ENCODE measurements at places on chromosomes 2 and 18.

DNA sequence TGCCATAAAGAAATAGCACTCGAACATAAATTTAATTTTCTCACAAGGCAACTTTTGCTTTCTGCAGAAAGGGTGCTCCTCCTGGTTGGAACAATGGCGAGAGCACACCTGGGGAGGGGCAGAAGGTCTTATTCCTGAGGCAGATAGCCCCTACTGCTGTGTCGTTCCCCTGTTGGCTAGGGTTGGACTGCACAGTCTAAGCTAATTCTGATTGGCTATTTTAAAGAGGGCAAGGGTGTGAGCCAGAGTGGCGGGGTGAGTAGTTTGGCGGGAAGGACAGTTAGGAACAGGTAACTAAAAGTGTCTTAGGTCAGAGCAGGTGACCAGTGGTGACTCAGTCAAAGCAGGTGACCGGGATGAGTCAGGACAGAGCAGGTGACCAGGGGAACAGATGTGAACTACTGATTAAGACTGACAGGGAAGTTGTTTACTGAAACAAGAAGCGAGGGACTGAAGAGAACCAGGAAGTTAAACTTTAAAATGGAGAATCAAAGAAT is 49.7 kb upstream of the AGAP1 start:
- H3K4me1 ChIP-seq = no peaks in the 10 kb centered on the region
- H3K27me3 ChIP-seq = no peaks in the 10 kb centered on the region
- no peak overlapping the region for H3K27ac ChIP-seq
- no peak overlapping the region for H3K4me3 ChIP-seq

DNA sequence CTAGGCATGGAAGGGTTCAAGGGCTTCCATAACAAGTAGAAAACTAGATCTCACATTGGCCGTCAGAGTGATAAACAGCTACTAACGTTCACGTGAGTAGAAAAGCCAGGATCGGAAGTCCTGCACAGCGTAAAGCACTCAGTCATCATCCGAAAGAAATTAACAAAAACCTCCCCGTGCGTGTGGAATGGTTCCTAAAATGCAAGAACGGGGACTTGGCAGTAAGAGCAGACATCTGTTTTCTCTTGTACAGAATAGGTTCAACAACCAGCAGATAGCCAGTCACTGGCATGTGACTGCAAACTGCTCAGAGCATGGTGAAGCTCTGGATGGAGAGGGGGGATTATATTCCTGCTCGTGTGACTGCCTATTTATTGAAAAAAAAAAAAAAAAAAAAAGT is 106.9 kb upstream of the ITGB6 start:
- H3K4me3 ChIP-seq = no peak overlapping the region
- DNase-seq = no peak
- H3K4me1 ChIP-seq = no peaks in the 10 kb centered on the region
- H3K27me3 ChIP-seq = no peaks in the 10 kb centered on the region
- H3K36me3 ChIP-seq = no peaks in the 10 kb centered on the region

GRCh38 chr2:157442191-157442590 is 1.7 kb downstream of the CYTIP start:
- H3K36me3 ChIP-seq = peaks cover 11% of the 10 kb centered on the region
- peaks cover 12% of the 10 kb centered on the region for H3K4me1 ChIP-seq
- peak overlapping the region; percentile 89 for H3K27ac ChIP-seq
- H3K27me3 ChIP-seq = no peaks in the 10 kb centered on the region

- no peak overlapping the region for H3K27ac ChIP-seq
- no peak for DNase-seq
Measured at GRCh38 chr18:72456802-72457201, 87.3 kb downstream of the CBLN2 start.

DNA sequence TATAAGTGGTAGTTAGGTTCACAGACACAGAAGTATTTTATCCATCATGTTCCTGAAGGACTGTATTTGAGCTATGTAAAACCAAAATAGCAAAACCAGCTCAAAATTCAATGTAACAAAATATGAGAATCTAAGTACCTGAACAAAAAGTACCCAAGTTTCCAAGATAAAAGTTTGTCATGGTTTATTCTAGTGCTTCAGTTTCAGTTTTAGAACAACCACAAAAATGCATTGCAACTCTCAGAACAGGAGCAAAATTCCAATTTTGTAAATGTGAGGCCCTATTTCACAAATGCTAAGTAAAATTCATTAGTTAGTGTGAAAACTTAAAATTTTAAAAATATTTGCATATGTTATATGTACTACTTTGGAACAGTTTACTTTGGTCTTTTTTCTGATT is 5.0 kb upstream of the ALPK2 start:
- peaks cover 12% of the 10 kb centered on the region for H3K4me1 ChIP-seq
- H3K27me3 ChIP-seq = no peaks in the 10 kb centered on the region
- H3K27ac ChIP-seq = no peak overlapping the region
- no peaks in the 10 kb centered on the region for H3K36me3 ChIP-seq
- no peak overlapping the region for H3K4me3 ChIP-seq

GRCh38 chr2:67790622-67791021 is 272.2 kb downstream of the C1D start:
- H3K4me3 ChIP-seq = no peak overlapping the region
- H3K27ac ChIP-seq = no peak overlapping the region
- no peaks in the 10 kb centered on the region for H3K36me3 ChIP-seq
- no peak for DNase-seq
- no peaks in the 10 kb centered on the region for H3K4me1 ChIP-seq

GRCh38 chr2:233072838-233073237 is 12.7 kb downstream of the INPP5D start:
- no peak for DNase-seq
- no peak overlapping the region for H3K4me3 ChIP-seq
- H3K27me3 ChIP-seq = no peaks in the 10 kb centered on the region
- H3K36me3 ChIP-seq = peaks cover 11% of the 10 kb centered on the region
- H3K27ac ChIP-seq = peak overlapping the region; percentile 42

Data from naive thymus-derived CD4-positive, alpha-beta T cell (primary cell).